ENCODE measurements at places on chromosomes 3 and 15. TPM values are rescaled to one million over a fixed set of nuclear protein-coding genes. Genes with fewer than 3 reads are reported as not detected.

GRCh38 chr15:101183226-101183930 is 68.5 kb downstream of the CHSY1 start:
- peaks cover 3% of the 10 kb centered on the region for H3K36me3 ChIP-seq
- no peak for DNase-seq
- H3K4me1 ChIP-seq: no peaks in the 10 kb centered on the region
- no peaks in the 10 kb centered on the region for H3K27me3 ChIP-seq
- H3K27ac ChIP-seq: peak overlapping the region; percentile 55

GRCh38 chr3:36175916-36176461 is 204.3 kb upstream of the STAC start:
- no peak for DNase-seq
- H3K27me3 ChIP-seq: no peaks in the 10 kb centered on the region
- H3K4me3 ChIP-seq: no peak overlapping the region
- no peaks in the 10 kb centered on the region for H3K4me1 ChIP-seq
- no peaks in the 10 kb centered on the region for H3K36me3 ChIP-seq

DNA sequence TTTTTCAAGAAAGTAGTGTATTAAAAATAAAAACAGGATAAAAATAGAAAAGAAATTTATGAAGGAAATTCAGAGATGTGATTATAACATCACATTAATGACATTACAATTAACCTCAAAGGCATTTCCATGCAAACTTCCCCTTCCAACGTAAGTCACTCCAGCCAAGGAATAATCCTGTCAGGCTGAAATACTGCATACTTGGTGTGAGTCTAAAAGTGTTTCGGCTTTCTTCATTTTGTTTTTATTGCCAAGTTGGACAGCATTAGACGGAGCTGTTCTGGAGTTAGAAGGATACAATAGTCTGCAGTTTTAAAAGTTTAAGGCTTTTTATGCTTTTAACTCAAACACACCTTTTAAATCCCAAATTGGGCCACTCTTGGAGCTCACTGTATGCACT is 435.0 kb downstream of the MECOM start:
- H3K36me3 ChIP-seq: no peaks in the 10 kb centered on the region
- no peaks in the 10 kb centered on the region for H3K27me3 ChIP-seq
- H3K4me1 ChIP-seq: no peaks in the 10 kb centered on the region
- no peak overlapping the region for H3K4me3 ChIP-seq
- H3K27ac ChIP-seq: peak overlapping the region; percentile 56

CFAP92 gene
- not detected for total RNA-seq

BLM gene
- total RNA-seq: 19.3 TPM

FANCD2OS gene
- total RNA-seq: not detected

FETUB gene
- total RNA-seq: not detected

TIMP4 gene
- 31.1 TPM for total RNA-seq

DNA sequence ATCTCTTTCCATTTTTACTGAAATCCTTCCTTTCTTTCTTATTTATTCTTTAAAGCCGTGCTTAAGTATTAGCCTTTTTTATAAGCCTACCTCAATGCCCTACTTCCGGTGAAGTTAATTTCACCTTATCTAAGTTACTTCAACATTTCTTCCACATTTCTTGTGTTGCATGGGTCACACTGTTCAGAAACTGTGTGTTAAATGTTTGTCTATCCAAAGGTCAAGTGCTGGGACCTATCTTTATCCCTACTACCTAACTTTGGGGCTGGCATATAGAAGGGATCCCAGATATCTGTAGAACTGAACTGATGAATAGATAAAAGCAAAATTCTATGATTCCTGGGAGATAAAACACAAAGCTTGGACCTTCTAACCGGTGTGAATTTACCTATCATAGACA is 332.3 kb upstream of the SATB1 start:
- no peak for DNase-seq
- H3K4me3 ChIP-seq: no peak overlapping the region
- H3K36me3 ChIP-seq: no peaks in the 10 kb centered on the region
- H3K27me3 ChIP-seq: no peaks in the 10 kb centered on the region
- H3K27ac ChIP-seq: no peak overlapping the region

- H3K4me1 ChIP-seq: no peaks in the 10 kb centered on the region
- no peaks in the 10 kb centered on the region for H3K27me3 ChIP-seq
- DNase-seq: no peak
- no peaks in the 10 kb centered on the region for H3K36me3 ChIP-seq
- no peak overlapping the region for H3K27ac ChIP-seq
Measured at GRCh38 chr3:197338586-197338985, 40.2 kb upstream of the DLG1 start.

- H3K27ac ChIP-seq: no peak overlapping the region
- no peaks in the 10 kb centered on the region for H3K4me1 ChIP-seq
- no peak for DNase-seq
- no peak overlapping the region for H3K4me3 ChIP-seq
- H3K27me3 ChIP-seq: no peaks in the 10 kb centered on the region
- no peaks in the 10 kb centered on the region for H3K36me3 ChIP-seq
Measured at GRCh38 chr3:79161941-79162340, 605.9 kb downstream of the ROBO1 start.

DNA sequence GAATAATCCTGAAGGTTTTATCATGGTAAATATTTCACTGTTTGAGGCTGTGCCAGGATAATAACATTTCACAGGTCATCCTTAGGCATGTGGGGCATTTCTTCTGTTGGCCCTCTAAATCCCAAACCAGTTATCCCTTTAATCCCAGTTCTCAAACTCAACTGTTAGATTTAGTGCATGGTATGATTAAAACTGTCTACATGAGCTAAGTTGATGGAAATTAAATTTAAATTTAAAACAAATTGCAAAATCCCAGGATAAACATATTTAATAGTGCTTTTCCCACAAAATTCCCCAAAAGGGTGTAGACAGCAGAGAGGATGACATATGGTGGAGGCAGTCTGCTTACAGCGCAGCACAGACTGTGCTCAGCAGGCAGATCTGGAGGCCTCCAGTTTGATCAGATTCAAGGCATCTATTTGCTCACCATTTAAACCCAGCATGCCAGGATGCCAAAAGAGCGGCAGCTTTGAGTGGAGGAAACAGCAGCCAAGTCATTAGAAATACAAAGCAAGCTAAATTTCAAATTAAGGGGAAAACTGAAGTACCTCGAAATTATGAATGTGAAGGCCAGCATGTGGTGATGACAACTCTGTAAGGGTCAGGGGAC is 325.8 kb downstream of the KCNH8 start:
- H3K36me3 ChIP-seq: no peaks in the 10 kb centered on the region
- no peaks in the 10 kb centered on the region for H3K4me1 ChIP-seq
- no peak overlapping the region for H3K4me3 ChIP-seq
- no peak overlapping the region for H3K27ac ChIP-seq

DNA sequence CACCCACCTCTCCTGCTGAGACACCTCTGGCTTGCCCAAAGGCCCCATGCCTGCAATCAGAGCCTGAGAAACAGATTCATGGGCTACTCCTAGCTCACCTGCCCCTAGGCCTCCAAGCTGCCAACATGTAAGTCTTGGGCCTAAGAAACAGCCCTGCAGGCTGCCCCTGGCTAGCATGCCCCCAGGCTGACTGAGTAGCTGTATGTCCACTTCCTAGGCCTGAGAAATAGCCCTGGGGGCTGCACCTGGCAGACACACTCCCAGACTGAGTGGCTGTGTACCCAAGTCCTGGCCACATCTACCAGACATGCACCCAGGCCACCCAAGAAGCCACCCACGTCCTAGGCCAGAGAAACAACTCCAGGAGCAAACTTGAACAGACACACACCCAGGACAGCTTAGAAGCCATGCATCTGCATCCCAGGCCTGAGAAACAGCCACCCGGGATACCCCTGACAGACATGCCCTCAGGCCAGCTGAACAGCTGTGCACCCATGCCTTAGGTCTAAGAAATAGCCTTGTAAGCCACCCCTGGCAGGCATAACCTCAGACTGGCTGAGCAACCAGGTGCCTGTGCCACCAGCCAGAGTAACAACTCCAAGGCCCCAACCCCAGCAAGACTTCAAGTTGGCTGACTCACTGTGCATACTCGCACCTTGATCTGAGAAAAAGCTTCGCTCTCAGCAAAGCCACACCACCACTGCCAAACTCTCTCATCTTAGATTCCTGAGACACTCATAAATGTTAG is 12.0 kb upstream of the NRG4 start:
- no peak overlapping the region for H3K4me3 ChIP-seq
- H3K4me1 ChIP-seq: no peaks in the 10 kb centered on the region
- DNase-seq: no peak
- H3K27ac ChIP-seq: no peak overlapping the region
- H3K36me3 ChIP-seq: no peaks in the 10 kb centered on the region

GRCh38 chr3:16357186-16358121 is 92.4 kb downstream of the OXNAD1 start:
- DNase-seq: no peak
- H3K4me3 ChIP-seq: no peak overlapping the region
- no peaks in the 10 kb centered on the region for H3K4me1 ChIP-seq

FURIN gene
- 82.8 TPM for total RNA-seq

- H3K4me1 ChIP-seq: no peaks in the 10 kb centered on the region
- no peak overlapping the region for H3K27ac ChIP-seq
- no peak overlapping the region for H3K4me3 ChIP-seq
- H3K27me3 ChIP-seq: no peaks in the 10 kb centered on the region
- no peak for DNase-seq
Measured at GRCh38 chr3:69961706-69962439, 37.7 kb upstream of the SAMMSON start.

GRCh38 chr3:13122081-13123012 is 49.1 kb upstream of the IQSEC1 start:
- no peak for DNase-seq
- H3K27ac ChIP-seq: no peak overlapping the region
- no peak overlapping the region for H3K4me3 ChIP-seq
- no peaks in the 10 kb centered on the region for H3K27me3 ChIP-seq
- no peaks in the 10 kb centered on the region for H3K36me3 ChIP-seq
- no peaks in the 10 kb centered on the region for H3K4me1 ChIP-seq

DNA sequence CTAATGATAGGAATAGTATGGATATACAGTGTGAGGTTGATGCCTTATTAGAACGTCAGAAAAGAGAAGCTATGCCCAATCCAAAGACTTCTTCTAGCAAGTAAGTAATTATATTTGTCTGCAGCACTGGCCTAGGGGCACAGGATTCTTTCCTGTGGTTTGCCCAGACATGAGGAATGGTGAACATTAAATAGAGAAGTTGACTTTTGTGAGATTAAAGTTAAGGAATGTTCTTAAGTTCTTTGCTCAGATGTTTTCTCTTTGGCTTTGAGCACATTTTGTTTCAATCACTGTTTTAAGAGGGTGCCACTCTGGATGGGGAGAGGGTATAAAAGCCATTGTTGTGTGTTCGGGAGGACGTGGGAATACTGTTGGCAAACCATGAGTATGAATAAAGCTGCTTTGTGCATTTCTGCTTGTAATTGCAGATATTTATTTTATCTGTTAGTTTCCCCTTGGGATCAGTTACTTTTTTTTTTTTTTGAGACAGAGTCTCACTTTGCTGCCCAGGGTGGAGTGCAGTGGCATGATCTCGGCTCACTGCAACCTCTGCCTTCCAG is 8.3 kb downstream of the KIF23 start:
- DNase-seq: no peak
- H3K4me3 ChIP-seq: no peak overlapping the region
- H3K4me1 ChIP-seq: no peaks in the 10 kb centered on the region
- no peaks in the 10 kb centered on the region for H3K36me3 ChIP-seq
- H3K27me3 ChIP-seq: no peaks in the 10 kb centered on the region
- H3K27ac ChIP-seq: no peak overlapping the region

DNA sequence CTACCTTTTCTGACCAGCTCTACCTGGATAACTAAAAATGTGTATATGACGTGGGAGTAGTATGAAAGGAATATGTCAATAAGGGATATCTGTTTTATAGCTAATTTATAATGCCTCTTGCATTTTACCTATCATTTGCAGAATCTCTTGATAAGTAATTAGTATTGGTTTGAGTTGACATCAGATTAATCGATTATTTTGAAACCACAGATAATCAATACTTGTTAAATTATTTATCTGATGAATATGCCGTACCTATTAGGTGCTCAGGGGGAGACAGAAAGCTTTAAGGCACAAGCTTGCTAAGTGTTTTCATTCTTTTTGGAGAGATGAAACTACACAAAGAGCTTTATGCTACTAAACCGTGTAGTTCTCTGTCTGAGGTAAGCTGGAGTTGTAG is 24.3 kb downstream of the NR1D2 start:
- no peak overlapping the region for H3K27ac ChIP-seq
- no peak for DNase-seq
- peaks cover 56% of the 10 kb centered on the region for H3K36me3 ChIP-seq
- no peaks in the 10 kb centered on the region for H3K27me3 ChIP-seq

DNA sequence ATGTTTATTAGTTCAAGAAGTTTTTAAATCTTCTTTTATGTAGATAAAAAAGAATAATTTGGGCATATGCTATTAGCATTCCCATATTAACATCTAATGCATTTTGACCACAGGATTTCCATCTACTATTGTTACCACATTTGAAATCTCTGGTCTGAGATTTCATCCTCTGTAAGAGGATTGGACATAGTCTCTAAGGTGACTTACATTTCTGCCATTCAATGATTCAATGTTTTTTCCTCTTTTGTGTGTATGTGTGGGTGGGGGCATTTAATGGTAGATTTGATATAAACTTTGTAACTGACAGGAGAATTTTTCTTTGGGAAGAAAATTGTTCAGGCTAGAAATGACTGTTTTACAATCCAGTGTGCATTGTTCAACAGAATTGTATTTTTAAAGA is 307.3 kb upstream of the RBMS3 start:
- H3K4me3 ChIP-seq: no peak overlapping the region
- no peaks in the 10 kb centered on the region for H3K27me3 ChIP-seq
- H3K36me3 ChIP-seq: no peaks in the 10 kb centered on the region

KBTBD13 gene
- total RNA-seq: 4.4 TPM

AGBL1 gene
- not detected for total RNA-seq

DNA sequence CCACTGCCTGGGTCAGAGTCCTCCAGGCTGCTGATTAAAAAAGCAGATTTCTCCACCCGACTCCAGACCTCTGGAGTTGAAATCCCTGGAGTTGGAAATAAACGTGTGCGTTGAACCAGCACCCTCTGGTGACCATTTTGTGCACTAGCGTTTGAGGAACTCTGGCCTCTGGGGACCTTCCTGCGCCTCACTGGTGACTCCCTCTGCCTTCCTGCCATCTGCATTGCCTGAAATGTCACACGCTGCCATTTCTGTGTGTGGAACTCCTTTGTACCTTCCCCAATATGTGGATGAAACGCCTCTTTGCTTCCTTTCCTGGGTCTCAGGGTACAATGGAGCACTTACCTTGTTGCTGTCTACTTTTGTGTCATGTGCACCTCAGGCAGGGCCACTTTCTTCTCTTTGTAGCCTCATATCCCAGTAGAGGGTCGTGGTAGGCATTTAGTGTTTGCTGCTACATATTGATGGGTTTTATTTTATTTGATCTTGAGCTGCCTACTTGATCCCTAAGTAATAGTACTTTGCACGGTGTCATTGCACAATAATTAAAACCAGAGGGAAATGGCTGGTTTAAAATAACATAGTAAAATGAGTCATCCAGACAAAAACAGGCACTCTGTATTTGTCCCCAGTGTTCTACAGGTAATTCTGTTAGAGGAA is 56.8 kb downstream of the GPR171 start:
- no peak overlapping the region for H3K27ac ChIP-seq
- no peak overlapping the region for H3K4me3 ChIP-seq
- DNase-seq: peak; percentile 72
- H3K36me3 ChIP-seq: no peaks in the 10 kb centered on the region

Measured in right atrium auricular region (tissue), 2 donors.